ENCODE measurements at places on chromosomes 3 and 15.

GRCh38 chr3:175651716-175652115, 792.6 kb downstream of the NAALADL2 start:
- DNase-seq, result no peak

GRCh38 chr15:36053746-36054145, 507.8 kb upstream of the DPH6 start:
- no peak for DNase-seq

DNA sequence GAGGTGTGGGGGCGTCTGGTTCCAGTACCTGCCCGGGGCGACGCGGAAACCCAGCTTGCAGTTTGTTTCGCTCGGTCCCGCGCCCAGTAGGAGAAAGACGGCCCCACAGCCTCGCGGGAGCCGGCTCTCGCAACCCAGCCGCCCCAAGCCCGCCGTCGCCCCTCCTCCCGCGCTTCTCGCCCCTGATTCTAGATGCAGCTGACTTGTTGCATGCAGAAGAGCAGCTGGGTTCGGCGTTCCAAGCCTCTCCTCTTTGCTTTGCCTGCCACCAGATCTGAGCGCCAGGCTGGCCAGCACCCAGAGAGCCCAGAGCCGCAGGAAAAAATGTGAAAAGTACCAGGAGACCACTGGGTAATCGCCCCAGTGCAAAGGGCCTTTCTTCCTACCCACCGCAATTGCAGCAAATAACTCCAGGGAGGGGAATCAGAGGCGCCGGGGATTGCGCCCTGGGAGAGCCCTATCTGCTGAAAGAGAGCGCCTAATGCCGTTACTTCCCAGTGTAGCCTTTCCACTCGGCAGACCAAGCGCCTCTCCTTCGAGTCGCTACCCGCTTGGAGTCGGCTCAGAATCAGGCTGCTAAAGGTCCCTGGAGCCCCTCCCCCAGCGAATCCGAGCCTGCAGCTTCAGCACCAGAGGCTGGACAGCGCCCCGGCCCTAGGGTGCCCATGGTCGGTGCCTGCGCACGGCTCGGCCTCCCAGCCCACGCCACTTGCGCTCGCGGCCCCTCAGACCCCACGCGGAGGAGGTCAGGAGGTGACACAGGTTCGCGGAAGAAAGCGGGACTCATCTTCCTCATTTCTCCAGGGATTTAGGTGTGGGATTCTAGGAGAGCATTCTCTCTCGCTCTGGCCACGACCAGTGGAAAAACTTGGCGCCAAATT, 15.7 kb upstream of the AEN start:
- peak; percentile 89 for DNase-seq

DNA sequence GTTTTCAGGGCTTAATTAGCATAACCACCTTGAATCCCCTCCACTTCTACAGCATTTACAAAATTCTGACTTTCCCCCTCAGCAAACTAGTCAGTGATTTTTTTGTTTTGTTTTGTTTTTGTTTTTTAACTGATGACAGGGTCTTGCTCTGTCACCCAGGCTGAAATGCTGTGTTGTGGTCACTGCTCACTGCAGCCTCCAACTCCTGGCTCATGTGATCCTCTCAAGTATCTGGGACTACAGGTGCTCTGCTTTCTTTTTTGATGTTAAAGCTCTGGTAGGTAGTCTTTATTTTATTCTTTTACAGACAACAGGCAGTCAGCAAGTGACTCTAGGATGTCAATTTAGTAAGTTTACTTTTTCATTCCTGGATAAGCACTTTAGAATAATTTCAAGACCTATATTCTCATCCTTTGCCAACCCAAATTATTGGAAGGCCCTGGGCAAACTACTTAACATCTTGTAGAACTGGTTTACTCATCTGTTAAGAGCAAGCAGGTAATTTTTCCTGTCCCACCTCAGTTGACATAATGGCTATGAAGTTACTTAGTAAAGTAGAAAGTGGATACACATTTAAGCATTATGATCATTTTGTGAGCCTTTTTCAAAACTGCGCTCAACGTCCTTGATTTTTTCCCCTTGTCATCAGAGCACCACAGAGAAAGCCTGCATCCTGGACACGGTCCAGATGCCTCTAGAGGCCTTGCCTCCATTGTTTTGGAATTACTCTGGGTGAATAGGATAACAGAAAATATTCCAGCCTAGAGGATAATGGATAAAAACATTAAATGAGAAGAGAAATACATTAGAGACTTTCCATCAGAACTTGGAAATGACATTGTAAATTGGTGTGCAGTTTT, 69.9 kb upstream of the NDUFB4 start:
- DNase-seq, result no peak

- no peak for DNase-seq
These were observed 23.4 kb downstream of the ARMC8 start for GRCh38 chr3:138210528-138210927.

GRCh38 chr3:29307295-29307694, 26.4 kb downstream of the RBMS3 start:
- DNase-seq, result no peak

- no peak for DNase-seq
These were observed 9.3 kb downstream of the COLQ start for GRCh38 chr3:15512166-15512565.

GRCh38 chr3:182618085-182618732, 175.1 kb upstream of the ATP11B start:
- DNase-seq, result no peak

GRCh38 chr3:47722859-47723258, 58.8 kb downstream of the SMARCC1 start:
- DNase-seq, result no peak

DNA sequence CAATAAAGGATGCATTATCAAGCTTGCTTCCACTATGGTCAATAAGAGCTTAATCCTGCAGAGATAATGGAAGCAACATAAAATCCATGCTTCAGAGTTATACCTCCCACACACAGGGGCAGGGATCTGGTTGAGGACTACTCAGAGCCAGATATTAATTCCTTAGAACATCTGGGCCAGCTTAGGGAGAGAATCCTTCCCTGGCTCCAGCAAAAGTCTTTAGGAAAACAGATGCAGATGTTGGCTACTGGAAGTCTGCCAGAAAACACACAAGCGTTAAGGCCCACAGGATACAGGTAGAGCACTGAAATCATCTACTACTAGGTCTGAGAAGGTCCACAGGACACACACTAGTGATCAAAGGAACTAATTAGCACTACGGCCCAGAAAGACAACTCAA, 25.2 kb downstream of the TMEM202 start:
- no peak for DNase-seq

GRCh38 chr3:15969874-15970640, 172.3 kb upstream of the ANKRD28 start:
- DNase-seq, result no peak

DNA sequence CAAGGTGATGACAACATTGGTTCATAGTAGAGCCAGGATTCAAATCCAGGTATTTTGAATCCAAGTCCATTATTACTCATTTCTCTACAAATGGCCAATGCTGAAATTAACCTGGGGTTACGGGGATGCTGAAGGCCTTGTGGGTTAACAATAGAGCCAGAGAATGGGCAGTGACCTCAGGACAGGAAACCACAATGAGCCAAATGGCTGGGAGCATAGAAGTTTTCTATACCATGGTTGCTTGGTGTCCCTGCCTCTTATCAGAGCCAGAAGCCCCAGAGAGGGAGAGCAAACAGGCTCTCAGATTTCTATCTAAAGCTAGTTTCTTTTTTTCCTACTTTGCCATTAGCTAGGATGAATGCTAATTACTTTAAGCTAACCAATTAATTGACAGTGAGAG, 82.3 kb downstream of the TNIK start:
- no peak for DNase-seq

DNA sequence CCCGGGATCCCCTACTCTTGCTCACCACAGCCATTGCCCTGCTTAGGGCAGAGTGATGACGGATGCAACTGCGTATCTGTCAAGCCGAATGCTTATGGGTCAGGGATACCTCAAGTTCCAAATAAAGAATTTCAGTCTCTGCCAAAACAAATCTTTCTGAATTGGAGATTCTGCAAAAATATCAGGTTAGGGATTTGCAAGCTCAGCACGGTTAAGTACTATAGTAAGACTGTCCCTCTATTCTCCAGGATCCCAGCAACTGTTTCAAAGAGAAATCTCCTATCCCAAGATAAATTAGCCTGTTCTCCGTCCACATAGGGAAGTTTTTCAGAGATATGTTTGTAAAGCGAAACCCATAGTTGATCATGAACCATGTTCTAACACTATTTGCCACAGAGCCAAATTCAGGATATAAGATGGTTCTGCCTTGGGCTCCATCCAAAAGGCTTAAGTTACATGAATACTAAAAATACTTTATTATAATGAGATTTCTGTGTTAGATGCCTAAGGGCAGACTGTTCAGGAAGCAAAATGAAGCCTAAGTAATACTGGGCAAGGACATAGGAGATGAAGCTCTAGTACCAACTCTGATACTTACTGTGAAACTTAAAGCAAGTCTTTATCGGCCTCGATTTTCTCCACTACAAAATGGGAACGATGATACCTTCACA, 100.1 kb upstream of the LPP start:
- no peak for DNase-seq

- peak; percentile 83 for DNase-seq
These were observed 9.1 kb downstream of the BCL2L10 start for GRCh38 chr15:52103217-52104207.

DNA sequence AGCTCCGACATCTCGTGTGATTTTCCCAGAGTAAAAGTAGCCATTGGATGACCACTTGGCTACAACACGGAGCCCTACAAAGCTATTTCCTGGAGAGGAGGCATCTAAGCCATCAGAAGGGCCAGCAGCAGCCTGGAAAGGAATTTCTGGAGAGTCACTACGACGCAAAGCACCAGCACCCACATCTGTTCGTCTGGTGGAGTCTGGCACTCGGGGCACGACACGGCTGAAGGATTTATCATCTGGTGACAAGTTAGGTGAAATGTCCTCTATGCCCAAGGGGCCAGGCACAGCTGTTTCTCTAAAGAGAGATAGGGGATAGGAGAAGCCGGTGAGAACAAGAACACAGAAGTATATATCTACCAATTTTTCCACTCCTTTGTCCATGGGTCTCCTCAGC, 49.5 kb downstream of the TUBGCP4 start:
- no peak for DNase-seq

- no peak for DNase-seq
These were observed 115.4 kb upstream of the PRICKLE2 start for GRCh38 chr3:64340641-64341101.

DNA sequence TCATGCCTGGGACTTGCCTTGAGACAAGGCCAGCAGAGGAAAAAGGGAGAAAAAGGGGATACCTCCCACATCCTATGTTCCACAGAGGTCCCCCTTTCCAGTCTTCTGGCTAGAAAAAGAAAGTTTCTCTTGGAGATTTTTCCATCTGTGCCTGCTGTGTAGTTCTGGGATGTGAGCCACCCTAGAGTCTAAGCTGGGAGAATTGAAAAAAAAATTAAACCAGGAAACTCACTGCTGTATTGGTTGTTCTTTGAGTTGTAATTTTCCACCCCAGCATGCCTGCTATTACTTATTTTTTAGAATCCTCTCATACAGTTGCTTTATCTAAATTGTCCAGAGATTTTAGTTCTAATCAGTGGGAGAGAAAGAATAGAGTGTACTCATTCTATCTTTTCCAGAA, 68.4 kb downstream of the SV2B start:
- no peak for DNase-seq

DNA sequence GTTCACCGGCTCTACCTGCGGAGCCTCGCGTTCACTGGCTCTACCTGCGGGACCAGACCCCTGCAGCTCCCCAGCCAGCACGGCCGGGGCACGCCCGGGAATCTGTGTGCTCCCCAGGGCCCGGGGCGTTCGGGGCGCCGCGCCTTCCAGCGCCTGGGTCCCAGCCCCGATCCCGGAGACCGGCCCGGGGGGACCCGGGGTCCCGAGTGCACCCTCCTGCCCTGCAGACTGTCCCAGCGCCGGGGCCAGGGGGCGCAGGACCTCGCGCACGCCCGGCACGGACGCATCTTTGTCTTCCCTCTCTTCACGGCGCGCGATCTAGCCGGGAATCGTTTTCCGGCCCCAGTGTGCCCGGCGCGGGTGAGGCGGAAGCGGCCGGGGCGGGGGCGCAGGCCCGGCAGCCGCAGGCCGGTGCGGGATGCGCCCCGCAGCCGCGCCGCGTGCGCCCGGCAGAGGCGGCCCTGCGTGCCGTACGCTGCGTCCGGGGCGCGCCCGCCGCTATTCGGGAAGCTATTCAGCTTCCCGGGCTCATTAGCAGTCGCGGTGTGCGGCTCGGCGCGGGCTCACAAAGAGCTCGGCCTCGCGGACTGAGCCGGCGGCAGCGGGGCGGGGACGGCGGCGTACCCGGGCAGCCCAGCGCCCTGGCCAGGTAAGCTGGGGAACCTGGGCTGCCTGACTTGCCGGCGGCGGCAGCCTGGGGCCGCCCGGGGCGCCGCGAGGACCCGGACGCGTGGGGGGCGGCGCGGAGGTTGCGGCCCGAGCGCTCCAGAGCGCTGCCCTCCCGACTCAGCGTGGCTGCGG, at the start of gene APBA2:
TSS of gene APBA2 (plus strand) at position 345 of the 801 bp plus-strand sequence. CDS start 167,911 bp downstream, outside the sequence.
- DNase-seq, result no peak

DNA sequence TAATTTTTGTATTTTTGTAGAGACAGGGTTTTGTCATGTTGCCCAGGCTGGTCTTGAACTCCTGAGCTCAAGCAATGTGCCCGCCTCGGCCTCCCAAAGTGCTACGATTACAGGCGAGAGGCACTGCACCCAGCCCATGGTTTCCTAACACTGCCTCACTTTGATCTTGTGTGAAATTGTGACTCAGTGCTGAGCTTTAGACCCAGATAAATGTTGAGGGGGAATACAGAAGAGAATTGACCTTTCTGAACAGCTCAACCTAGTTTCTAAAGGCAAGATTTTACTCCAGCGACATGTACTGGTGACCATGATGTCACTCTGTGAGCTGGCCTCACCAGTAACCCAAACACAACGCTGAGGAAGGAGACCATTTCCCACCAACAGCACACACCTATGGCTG, 73.5 kb downstream of the ATP1B3 start:
- DNase-seq, result peak; percentile 22

- no peak for DNase-seq
These were observed 51.8 kb downstream of the SPRED1 start for GRCh38 chr15:38304481-38304880.
